Temporal lobe (tissue), 4 donors: ENCODE measurements at places on chromosomes 12 and 14. TPM values are rescaled to one million over a fixed set of nuclear protein-coding genes. Genes with fewer than 3 reads are reported as not detected.

Gene REP15
- 1.7 TPM for total RNA-seq

Gene AMN
- total RNA-seq = 0.25 TPM

Gene NOVA1
- total RNA-seq = 47.9 TPM

Gene KRT5
- 0.74 TPM for total RNA-seq

Gene ACSM4
- not detected for total RNA-seq

Gene PRKAB1
- total RNA-seq = 14.0 TPM
